ENCODE measurements at places on chromosomes 3 and 15.

GRCh38 chr15:69117431-69117871 is 43.0 kb upstream of the GLCE start:
- no peak for DNase-seq

DNA sequence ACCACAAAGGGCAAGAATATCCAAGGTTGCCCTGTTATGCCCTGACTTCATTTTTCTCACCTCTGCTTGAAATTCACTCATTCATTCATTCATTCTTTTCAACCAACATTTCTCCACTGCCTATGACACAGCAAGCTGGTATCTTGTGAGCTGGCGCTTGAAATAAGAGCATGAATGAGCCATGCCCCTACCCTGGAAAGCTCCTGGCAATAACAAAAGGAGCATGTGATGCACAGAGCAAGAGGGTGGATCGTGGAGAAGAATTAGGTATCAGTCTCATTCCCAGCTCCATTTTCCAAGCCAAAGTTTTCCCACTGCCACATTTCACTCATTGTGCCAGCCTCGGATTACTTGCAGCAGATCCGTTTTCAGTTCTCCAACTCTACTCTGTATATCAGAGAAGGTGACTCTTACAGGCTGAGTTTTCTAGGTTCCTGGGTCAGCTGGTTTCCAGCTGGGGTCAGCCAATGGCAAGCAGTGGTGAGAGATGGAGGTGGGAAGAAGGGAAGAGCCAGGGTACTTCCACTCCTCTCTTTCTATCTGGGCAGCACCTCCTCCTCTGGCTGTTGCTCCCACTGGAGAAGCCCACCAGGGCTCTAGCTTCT is 144.8 kb downstream of the SUCLG2 start:
- peak; percentile 12 for DNase-seq

DNA sequence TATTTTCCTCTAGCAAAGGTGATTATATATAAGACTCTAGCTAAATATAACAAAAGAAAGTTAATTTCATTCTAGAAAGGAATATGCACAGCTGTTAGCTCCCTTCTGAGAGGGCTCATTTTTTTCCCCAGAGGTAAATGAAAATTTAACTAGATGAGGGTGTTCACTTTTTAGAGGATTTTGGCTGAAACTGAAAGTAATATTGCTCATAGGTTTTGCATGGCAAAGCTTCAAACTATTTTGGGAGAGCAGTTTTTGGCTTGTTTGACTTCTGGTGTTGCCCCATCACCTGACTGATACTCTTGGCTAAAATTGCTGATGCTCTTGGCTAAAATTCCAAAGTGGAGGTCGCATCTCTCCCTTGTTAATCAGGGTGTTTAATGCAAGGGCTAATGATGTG is 311.9 kb downstream of the EDEM1 start:
- DNase-seq: no peak

- no peak for DNase-seq
Measured at GRCh38 chr15:57309856-57310760, 66.2 kb upstream of the CGNL1 start.

DNA sequence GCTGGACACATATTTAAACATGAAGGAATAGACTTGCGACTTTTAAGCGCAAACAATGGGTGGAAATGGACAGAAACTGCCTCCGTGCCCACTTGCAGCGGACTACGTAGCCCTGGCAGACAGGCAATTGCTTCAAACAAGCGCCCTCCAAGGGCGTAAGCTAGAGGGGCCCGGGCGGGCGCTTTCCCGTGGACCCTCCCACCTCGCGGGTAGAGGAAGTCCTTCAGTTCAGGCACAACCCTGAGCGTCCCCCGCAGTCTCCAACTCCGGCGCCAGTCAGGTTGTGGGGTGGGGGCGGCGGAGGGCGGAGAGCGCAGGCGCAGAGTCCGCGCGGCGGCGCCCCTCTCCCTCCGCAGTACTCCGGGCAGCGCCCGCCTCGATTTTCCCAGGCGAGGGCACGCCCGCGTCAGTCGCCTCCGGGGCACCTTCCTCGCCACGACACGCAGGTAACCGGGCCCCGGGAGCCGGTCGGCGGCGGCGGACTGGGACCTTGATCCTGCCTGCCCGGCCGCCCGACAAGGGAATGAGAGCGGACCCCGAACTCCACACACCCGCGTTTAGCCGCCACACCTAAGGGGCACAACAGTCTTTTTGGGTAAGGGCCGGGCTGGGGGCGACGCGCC is at the start of gene SLC35G2:
Gene SLC35G2 (plus strand): TSS at position 358 of the 623 bp plus-strand sequence. CDS start 35,335 bp downstream, outside the sequence.
- DNase-seq: peak; percentile 62

- DNase-seq: no peak
Measured at GRCh38 chr15:83854321-83854720, 200.4 kb downstream of the ADAMTSL3 start.

DNA sequence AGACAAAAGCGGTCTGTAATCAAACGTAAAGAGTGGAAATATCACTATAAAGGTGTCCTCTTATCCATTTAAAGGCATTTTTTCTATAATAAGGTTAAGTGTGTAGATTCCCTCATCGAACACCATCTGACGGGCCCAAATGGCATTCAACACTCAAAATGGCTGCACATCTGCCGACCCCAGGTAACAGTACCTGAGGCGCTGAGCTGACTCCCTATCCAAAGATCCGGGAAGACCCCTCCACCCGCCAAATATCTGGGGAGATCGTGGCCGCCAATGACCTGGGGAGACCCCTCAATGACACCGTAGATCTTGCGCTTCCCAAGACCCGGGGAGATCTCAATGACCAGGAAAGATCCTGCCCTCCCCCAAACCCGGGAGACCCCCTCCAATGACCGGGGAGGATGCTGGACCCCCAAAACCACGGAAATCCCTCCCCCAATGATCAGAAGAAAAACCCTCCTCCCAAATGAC is 476 bp downstream of the IP6K2 start:
- DNase-seq: no peak

DNA sequence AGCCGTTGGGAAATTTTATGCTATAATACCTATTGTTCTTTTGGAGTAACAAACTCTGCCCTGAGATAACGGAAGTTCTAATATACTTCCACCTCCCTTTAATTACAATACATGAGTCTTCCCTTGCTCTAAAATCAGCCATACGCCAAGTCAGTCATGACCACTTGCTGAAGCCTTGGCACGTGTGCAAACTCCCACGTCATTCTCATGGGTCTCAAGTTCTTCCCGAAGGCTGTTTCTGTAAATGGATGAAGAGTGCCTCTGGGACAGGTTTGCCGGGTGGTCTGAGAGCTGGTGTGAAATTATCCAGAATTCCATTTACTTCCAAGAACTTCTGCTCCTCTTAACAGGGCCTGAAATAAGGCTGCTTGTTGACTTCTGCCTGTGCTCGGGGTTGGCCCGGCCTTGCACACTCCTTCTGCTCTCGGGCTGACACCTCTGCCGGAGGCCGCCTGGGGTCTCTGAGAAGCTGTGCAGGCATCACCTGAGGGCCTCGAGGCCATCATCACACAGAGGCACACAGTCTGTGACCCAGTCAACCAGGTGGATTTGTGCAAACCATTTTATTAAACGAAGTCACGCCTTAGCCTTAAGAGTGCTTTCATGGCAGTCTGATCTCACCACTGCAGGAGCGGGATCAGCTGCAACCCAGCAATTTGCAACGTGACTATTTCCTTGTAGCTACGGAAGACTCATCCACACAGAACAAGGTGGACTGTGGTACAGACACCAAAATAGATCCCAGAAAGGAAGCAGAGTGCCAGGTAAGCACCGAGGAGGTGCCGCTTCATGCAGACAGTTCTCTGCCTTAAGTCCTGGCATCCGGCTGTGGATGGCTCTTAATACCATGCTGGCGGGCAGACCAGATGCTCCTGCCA is 120.1 kb downstream of the ADAMTS17 start:
- DNase-seq: no peak

GRCh38 chr3:146503461-146504202 is 34.3 kb upstream of the PLSCR2 start:
- DNase-seq: peak; percentile 53

- DNase-seq: no peak
Measured at GRCh38 chr3:61914276-61914675, 352.9 kb downstream of the PTPRG start.

- DNase-seq: no peak
Measured at GRCh38 chr3:50950591-50950990, 275.9 kb downstream of the DOCK3 start.

DNA sequence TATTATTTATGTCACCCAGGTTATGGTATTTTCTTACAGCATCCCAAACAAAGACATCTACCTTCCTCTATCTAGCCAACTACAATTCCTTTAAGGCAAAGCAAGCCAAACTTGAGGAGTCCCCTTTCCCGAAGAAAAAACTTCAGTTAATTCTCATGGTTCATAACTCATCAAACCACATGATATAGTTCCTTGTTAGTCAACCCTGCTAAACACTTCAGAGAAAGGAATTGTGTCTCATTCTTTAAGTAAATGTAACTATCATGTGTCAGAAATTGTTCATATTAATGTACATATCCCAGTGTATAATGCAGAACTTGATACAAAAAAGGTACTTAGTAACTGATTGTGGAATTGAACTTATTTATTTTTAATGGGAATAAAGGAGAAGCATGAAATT is 44.4 kb downstream of the ST3GAL6 start:
- no peak for DNase-seq

GRCh38 chr3:118942671-118943070 is 92.0 kb downstream of the IGSF11 start:
- DNase-seq: no peak

- DNase-seq: no peak
Measured at GRCh38 chr15:69377216-69377970, 36.8 kb upstream of the KIF23 start.

DNA sequence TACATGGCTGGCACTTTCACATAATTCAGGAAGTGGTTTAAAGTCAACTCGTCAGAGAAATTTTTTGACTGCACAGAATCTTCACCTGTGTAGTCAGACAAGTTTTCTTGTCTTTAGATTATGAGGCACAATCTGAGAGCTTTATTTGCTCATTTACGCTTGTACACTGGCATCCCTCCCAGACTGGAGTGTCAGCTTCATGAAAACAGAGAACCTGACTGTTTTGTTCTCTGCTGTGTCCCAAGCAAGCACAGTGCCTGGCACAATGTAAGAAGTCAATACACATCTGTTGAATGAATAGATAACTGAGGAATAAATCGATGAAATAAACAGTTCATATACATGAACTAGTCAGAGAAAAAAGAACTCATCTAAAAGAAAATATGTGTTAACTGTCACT is 846.1 kb upstream of the CFAP20DC start:
- no peak for DNase-seq

DNA sequence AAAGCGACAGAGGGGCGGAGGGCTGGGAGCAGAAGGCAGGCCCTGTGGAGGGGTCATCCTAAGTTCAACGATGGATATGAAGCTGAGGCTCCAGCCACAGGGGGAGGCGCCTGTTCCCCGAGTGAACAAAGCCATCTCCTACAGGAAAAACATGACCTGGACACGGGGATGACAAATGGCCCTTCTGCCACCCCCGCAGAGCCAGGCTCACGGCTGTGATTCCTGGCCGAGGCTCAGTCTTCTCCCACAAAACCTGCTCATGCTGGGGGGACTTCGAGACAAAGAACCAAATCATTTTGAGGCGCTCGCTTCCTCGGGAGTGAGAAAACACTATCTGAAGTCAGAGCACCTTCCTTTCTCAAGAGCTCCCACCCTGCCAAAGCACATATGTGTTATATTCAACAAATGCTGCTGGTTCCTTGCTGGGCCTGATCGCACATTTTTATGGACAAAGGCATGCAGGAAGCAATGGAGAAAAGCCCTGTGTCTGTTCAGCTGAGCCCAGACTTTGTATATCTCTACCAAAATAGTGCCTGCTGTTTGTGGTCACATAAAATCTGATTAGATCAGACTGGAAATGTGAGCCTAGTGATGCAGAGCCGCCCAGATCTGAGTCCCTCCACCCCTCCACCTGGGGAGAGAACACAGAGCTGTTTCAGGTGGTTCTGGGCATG is 5.6 kb downstream of the RBP1 start:
- no peak for DNase-seq

- no peak for DNase-seq
Measured at GRCh38 chr15:32028921-32029320, 1.4 kb upstream of the CHRNA7 start.

DNA sequence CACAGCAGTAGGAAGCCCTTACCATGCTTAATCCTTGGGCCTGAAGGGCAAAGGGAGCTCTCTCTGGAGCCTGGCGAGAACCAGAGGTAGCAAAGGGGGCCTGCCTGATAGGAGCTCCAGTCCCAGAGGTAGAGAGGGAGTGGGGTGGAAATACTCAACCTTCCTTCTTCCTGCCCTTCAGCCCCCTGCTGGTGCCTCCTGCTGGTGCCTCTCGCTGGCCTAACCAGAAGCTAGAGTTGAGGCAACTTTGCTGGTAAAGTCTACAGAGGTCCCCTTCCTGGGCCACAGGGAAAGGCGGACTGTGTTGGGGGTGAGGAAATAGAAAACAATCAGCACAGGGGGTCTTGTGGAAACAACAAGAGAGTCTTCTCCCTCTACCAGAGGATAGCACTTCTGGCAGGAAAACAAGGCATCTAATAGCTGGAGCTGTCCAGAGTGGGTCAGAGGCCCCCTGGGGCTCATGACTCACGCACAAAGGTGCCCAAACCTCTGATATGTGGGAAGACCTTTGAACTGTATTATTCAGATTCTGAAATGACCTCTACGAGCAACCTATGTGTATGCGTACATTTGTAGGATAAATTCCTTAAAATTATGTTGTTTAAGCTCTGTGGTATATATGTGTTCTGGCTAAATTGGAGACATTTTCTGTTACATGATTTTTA is 133.9 kb downstream of the LRRC28 start:
- no peak for DNase-seq

GRCh38 chr3:64809086-64809485 is 121.3 kb upstream of the ADAMTS9 start:
- DNase-seq: no peak

DNA sequence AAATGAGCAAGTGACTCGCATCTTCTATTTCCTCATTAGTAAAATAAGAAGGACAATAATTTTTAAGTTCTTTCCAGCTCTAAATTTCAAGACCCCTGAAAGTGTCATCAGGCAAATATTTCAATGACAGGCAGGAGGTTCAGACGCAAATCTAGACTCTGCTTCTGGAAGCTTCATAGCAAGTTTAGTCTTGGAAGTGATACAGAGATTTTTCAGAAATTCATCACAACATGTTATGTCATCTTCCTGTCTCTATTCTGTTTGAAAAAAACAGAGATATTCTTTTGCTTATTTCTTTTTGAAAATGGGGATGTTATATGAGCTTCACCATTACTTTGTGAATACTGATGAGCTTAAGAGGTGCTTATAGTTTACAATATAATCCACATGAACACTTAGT is 74.0 kb downstream of the C3orf85 start:
- DNase-seq: no peak

GRCh38 chr15:48858401-48858800 is 19.5 kb upstream of the EID1 start:
- no peak for DNase-seq

DNA sequence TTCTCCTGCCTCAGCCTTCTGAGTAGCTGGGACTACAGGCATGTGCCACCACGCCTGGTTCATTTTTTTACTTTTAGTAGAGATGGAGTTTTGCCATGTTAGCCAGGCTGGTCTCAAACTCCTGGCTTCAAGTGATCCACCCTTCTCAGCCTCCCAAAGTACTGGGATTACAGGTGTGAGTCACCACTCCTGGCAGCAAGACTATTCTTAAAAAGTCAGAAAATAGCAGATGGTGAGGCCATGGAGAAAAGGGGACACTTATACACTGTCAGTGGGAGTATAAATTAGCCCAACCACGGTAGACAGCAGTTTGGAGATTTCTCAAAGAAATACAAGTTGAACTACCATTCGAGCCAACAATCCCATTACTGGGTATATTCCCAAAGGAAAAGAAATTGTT is 603.3 kb upstream of the TBL1XR1 start:
- no peak for DNase-seq

Measured in AG08396 (cell line).